ENCODE measurements at places on chromosomes 13 and 19.

DNA sequence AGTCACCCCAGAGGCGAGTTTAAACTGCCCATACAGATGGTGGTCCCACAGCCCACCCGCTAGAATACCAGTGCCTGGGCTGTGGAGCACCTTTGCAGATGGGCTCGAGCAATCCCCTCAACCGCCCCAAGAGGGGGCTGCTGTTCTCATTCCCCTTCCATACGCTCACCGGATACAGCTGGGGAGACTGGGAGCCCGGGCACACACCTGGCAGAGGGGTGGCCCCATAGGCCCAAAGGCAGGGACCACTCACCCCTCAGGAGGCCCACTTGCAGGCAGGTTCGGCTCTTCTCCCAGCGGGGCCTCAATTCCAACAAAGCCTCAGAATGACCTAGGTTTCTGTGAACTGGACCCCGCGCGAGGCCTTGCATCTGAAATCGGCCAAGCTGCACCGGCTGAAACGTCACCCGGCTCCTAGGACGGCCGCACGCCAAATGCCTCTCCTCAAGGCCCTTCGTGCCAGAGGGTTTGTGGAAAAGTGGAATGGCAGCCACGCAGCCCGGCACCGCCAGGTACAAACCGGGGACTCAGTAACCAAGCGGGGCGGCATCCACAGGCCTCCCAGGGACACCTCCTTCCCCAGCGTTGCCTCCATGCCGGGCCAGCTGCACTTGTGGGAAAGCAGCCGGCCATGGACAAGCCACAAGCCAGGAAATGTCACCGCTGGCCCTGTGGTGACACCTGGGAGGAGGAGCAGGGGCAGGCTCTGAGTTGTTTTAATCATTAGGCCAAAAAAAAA, 18.7 kb downstream of the MLLT1 start:
- no peak for DNase-seq

- DNase-seq, result no peak
These were observed 1.2 kb upstream of the TRIM13 start for GRCh38 chr13:49995625-49996101.

DNA sequence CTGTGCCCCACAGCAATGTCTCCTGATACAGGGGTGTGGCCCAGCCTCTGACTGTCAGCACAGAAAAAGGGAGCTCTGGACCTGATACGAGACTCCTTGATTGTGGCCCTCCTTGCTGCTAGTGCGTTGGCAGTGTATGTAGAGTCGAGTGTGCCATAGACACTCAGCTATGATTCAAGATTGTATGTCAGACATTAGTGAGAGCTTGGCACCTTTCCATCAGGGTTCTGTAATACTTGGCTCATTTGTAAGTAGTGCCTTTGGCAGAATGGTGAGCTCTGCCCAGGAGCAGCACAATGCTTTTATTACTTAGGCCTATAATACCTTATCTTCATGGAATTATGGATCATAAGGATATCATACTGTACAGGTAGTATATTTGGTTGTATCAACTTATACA, 83.4 kb downstream of the ATP8A2 start:
- DNase-seq, result no peak

DNA sequence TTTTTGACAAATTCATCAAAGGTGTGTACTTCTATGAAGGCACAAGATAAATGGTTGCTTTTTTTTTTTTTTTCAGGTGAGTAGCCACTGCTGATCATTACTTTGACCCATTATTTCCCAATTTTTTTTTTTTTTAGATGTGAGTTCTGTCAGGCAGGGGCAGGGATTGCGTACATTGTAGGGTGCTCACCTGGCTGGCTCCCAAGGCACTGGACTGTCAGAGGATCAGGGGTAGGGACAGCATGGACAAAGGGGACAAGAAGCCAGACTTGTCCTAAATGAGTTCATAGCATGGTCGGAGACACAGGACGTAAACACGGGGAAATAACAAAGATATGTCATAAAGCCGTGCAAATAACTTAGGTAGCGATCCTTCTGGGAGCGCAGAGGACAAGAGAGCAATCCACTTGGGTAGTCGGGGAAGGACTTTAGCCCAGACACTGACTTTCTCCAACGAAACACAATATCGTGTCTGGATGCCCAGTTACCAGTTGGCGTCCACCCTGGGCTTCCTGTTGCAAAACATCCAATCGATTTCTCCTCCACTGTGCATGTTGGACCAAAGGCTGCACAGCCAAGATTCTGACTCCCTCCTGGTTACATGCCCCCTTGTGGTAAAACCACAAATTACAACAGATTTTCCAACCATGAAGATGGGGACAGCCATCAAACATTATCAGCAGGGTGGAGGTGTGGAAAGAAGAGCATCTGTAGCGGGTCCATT, 27.5 kb upstream of the KATNAL1 start:
- peak; percentile 7 for DNase-seq

GRCh38 chr19:14821937-14822336, 13.0 kb downstream of the OR7A5 start:
- DNase-seq, result no peak

DNA sequence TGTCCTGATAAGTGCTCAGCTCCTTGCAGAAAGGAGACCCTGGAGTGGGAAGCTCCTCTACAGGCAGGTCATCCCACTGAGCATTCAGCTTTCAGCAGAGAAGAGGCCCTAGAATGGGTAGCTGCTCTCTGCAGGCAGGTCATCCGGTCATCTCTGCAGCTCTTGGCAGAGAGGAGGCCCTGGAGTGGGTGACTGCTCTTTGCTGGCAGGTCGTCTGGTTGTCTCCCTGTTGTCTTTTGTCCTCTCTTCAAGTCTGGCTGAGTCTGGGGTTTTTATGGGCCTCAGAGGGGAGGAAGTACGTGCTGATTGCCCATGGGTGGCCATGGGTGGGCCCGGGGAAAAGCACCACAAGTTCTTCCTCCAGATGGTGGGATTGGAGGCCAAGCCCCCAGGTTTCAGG, 250.3 kb upstream of the EDNRB start:
- DNase-seq, result no peak

- no peak for DNase-seq
These were observed 298.7 kb downstream of the HS6ST3 start for GRCh38 chr13:96388598-96388997.

All from effector CD4-positive, alpha-beta T cell (primary cell).